ENCODE measurements at places on chromosomes 1 and 21.
A peak's percentile ranks its signal among the peaks of the same experiment; 100 is the strongest.

DNA sequence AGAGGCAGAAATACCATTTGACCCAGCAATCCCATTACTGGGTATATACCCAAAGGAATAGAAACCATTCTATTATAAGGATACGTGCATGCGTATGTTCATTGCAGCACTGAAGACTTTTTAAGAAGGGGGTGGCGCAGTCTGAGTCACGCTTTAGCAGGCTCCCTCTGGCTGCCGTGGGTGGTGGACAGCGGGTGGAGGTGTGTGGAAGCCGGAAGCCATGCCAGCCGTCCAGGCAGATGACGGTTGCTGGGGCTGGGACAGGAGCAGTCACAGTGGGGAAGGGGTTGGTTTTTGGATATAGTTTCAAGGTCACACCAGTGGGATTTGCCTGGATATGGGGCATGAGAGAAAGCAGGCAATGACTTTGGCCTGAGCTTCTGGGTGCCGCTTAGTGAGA lies 270.5 kb downstream of the GRIK3 start:
- DNase-seq = no peak

DNA sequence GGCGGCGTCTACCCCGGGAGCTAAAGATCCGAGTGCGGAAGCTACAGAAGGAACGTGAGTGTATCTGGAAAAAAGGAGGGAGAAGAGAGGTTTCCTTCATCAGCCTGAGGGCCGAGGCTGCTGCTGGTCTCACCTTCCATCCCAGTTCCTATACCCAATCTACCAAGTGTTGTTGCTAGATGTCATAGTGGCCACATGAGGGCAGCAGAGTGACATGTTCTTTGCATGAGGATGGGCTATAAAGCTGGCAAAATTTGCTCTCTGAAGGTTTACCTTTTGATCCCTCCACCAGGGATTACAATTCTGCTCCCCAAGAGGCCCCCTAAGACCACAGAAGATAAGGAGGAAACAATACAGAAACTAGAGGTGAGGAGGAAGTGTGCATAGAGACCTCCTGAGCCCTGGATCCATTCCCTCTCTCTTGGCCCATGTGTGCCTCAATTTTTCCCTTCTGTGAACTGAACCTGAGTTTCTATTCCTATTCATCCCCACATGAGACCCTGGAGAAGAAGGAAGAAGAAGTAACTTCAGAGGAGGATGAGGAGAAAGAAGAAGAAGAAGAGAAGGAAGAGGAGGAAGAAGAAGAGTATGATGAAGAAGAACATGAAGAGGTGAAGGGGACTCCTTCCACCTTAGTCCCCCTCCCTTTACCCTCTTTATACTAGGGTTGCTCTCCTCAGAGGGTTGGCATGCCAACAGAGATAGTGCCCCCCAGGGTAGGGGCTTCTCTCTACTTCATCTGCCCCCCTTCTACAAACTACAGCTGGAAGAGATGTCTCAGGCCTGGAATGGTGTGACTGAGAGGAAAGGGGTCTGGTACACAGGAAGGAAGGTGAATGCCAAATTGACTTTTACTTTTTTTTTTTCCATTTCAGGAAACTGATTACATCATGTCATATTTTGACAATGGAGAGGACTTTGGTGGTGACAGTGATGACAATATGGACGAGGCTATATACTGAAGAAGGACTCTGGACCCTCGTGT lies 13.3 kb downstream of the POLR3GL start:
- peak; percentile 78 for DNase-seq

DNA sequence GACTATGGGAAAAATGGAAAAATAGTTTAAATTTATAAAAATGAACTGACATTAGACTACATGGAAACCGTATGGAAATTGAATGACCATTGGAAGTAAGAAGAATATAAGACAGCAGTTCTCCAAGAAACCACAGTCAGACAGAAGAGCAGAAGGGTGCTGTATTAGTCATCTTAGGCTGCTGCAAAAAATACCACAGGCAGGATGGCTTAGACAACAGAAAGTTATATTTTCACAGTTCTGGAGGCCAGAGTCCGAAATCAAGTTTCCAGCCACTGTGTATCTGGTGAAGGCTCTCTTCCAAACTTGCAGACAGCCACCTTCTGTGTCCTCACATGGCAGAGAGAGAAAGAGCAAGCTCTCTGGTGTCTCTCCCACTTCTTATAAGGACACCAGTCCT lies 175.2 kb downstream of the DSCAM start:
- no peak for DNase-seq

DNA sequence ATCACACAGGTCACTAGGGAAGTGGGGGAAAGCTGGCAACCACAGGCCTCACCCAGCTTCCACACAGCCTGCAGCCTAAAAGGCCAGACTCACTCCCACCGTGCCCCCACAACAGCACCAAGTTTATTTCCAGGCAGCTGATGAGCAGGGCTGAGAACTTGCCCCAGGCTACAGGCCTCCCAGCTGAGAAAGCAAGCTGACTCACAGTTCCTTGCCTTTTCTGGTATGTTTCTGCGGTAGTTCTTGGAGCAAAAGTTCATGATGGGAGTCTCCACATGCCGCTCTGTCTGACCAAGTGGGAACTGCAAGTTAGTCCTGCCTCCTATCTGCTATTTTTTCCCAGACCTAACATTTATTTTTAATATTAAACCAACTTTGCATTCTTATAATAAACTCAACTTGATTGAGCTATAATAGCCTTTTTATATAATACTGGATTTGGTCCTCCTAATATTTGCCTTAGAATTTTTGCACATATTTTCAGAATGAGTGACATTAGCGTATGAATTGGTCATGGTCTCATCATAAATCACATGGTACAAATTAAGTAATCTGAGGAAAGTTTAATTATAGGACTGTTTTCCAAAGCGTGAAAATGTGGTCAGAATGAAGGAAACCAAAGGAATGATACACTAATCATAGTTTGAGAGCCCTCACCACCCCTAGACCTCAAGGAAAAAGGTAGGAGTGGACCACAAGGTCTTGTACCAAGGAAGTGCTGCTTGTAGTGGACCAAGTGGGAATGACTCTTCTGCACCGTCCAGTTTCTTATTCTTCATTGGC lies 30.7 kb downstream of the RPAP2 start:
- no peak for DNase-seq

GRCh38 chr1:6969762-6970161 lies 184.5 kb downstream of the CAMTA1 start:
- peak; percentile 14 for DNase-seq

GRCh38 chr1:60470246-60470645 lies 396.7 kb upstream of the C1orf87 start:
- no peak for DNase-seq

DNA sequence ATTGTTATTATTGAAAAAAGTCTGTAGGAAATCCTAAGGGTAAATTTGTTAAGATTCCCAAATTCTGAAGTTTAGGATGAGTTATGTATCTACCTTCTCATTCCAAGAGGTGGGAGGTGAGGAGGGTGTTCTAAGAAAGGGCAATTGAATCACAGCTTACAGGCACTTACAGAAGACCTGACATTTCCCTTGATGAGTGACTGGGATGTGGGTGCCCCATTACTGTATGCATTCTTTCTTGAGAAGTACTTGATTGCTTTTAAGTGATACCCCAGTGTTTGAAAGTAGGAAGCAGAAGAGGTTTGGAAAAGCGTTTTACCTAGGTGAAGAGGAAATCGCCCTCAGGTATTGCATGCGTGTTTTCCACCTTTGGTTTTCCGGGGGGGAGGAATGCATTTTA lies 87.0 kb upstream of the ADAR start:
- no peak for DNase-seq

GRCh38 chr1:205199090-205199930 lies 12.2 kb downstream of the DSTYK start:
- peak; percentile 54 for DNase-seq

GRCh38 chr1:47469390-47469759 lies 31.5 kb downstream of the FOXD2 start:
- DNase-seq = no peak

DNA sequence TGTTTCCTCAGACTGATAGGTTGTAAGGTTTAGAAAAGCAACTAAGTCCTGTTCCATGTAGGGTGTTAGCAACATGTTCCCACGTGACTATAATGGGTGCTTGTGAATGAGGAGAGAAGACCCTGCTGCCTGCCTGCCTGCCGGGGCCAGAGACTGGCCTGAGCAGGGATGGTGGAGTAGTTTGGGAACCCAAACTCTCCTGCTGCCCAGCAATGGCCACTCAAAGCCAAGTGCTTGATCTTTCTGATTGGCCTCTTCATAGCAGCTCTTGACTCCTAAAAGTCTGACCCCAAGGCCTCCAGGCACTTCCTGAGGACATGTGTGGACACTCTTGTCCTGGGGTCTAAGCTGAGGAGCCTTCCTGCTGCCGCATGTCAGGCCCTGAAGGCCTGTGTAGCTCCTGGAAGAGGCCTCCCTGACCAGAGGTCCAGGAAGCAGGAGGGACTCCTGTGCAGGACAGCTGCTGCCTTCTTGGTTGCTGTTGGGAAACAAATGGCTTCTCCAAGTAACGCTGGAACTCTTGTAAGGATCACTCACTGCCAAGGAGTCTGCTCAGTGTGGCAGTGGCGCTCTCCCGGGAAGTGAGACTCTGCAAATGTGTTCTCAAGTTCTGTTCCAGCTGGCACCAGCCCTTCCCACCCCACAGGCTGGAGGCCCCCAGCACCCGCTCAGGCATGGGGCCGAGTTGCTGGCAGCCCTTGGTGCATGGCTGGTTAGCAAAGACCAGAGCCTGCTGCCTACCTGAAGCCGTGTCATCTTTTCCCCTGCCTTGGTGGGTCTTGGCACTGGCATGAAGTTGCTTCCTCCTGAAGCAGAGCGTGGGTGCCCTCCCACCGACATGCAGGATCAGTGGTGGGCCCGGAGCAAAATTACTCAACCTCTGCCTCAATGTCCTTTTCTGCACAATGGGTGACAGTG lies 35.5 kb downstream of the MAN1C1 start:
- DNase-seq = no peak

DNA sequence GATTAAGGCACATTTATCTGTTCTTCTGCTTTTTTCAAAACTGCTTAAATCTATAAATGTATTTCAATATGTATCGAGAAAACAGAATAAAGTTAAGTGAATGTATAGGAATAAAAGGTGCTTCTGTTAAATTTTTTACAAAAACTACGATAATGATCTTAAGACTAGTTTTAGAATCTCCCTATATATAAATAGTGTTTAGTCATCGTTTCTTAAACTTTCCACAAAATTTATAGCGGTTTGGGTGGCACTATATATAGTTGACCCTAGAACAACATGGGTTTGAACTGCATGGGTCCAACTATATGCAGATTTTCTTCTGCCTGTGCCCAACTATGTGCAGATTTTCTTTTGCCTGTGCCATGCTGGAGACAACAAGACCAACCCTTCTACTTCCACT lies 125.7 kb downstream of the CRB1 start:
- no peak for DNase-seq

- DNase-seq = no peak
Observed at GRCh38 chr1:64743954-64744491, 852 bp upstream of the RAVER2 start.

DNA sequence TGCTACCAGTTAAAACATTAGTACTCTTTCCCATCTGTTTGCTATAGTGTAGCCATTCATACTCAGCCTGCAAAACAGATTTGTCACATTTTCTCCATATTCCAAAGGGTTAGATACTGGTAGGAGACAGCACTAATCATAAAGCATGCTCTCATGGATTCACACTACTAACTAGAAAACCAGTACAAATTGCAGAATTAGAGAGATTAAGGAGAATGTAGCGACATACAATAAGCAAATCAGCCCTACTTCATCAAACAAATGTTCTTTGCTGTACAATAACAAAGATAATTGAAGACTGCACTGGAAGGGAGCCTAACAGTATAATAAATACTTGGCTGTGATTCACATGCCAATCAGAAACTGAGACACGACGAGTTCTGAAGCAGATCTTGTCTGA lies 368.0 kb upstream of the PRMT6 start:
- DNase-seq = no peak

DNA sequence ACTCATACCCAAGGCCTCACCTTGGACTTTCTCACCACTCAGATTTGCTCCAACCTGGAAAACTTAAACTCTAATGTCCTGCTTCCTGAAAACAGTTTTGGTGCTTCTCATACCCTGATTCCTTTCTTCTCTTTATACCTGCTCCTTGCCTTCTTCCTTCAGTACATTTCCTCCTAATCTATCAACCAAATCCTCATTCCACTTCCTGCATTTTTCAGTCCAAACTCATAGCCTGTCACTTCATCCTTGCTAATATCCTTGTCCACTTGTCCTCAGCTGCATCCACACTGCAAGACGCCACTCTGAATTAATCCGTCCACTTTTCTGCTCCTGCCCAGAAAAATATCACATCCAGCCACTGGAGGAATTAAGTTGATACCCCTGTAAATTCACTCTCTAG lies 25.9 kb downstream of the PPP1R15B start:
- no peak for DNase-seq

Data from Jurkat, Clone E6-1 (cell line).